Naive thymus-derived CD4-positive, alpha-beta T cell (primary cell): ENCODE measurements at places on chromosomes 5 and 9. TPM values are rescaled to one million over a fixed set of nuclear protein-coding genes. Genes with fewer than 3 reads are reported as not detected.

DNA sequence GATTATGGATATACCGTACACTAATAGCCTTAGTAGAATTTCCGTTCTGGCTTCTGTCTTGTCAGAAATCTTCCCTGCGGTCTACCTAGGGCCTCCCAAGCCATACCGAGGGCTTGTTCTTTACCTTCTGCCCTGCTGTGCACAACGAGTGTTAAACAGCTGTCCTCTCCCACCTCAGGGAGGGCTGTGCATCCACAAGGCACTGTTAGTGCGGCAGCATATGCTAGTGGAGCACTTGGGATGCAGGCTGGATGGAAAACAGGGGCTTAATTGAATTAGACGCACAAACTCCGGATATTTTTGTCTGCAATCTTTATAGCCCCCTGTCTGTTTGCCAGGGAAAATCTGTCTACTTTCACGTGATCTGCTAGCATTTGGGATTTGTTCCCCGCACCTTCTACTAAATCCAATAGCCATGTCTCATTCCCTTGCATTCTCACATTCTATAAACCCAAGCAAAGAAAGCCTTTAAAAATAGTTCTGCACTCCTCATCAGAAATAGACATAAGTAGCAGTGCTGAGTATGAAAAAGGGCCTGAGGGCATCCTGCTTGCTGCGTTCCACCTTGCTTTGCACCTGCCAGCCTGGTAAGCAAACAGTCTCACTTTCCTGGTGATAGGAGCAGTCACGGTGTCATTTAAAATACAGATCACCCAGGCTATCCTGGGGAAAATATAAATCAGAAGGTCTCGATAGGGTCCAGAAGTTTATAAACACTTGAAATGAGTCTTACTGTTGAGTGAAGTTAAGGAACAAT is 382.6 kb downstream of the RASEF start:
- DNase-seq = no peak

GRCh38 chr5:16461026-16461425 is 4.6 kb downstream of the ZNF622 start:
- DNase-seq = no peak

DNA sequence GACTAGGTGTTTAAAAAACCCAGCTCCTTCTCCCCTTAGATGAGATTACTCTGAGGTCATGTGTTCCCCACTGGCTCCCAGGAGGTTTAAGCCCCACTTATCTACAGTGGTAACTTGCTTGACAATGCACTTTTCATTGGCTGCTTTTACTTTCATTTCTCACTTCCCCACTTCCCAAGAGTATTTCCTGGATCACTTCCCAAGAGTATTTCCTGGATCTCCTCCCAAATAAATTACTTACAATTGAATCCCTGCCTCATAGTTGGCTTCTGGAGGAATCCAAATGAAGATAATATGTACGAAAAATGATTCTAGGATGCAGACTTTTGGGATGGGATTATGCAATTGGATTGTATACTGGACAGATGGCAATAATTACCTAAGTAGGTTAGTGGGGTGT is 47.1 kb upstream of the CHSY3 start:
- no peak for DNase-seq

- no peak for DNase-seq
Observed at GRCh38 chr9:115341426-115341825, 223.5 kb upstream of the TNC start.

- DNase-seq = no peak
Observed at GRCh38 chr9:110192531-110193261, 15.3 kb downstream of the C9orf152 start.

DNA sequence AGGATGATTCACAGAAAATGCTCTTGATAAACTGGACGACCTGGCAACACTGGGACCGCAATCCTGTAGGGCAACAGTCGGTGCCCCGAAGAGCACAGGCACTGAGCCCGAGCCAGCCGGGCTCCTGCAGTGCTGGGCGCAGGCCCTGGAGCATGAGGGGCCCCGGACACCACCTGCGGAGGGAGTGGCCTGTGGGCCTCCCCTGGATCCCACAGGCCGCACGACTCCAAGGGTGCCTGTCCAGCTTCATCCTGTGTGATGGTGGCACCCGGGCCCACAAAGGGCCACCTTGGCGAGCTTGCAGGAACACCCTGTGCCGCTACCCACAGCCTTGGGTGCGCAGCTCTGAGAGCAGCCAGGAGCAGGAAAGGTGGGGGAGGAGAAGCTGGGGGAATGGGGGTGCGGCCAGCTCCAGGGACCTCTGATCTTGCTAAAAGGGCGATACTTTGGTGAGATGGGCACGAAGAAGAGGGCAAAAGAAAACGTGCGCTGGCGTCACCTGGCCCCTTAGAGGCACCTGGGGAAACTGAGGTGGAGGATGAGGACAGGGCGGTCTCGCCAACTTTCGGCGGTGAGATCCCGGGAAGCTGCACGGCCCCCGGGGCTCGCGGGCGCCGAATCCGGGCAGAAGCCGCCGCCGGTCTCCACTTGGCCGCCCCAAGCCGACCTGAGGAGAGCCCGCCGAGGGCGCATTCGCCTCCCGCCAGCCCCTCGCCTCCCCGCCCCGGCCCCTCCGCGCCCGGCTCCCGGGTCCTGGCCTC is 722 bp downstream of the TBC1D9B start:
- peak; percentile 37 for DNase-seq

DNA sequence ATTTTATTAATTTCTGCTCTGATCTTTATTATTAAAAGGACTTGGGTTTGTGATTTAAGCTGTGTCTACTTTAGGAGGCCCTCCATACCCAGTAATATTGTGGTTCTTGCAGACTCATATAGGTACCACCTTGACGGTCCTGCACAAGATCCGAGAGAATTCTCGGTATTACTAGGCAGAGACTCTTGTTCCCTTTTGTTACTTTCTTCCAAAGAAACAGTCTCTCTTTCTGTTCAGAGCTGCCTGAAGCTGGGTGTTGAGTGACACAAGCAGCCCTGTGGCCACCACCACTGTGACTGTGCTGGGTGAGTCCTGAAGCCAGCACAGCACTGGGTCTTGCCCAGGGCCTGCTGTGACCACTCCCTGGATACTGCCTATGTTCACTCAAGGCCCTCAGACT is 666.6 kb downstream of the SEMA5A start:
- no peak for DNase-seq

GRCh38 chr9:90684106-90684505 is 41.5 kb upstream of the DIRAS2 start:
- no peak for DNase-seq

DNA sequence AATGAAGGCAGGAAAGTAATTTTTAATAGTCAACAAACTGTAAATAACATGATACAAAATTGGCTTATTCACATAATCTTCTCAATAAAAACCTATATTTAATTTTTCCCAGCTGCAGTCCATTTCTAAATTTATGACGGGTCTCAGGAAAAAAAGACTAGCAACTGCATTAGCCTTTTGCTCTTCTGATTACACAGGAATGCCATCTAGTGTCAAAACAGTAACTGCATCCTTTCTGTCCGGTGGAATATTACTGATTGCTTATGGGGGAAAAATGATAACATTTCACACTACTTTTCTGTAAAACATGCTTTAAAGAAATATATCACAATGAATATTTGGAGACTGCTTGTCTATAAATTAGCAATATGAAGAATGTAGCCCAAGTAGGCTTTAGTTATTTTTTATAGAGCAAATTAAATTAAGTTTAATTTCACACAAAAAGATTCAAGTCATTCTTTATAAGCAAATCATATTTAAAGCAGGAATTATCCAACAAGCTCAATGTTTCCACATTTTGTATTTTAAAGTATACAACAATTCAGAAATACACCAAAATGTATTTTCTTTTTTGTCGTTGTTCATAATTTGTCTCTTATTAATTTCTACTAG is 534.7 kb downstream of the CDH10 start:
- no peak for DNase-seq

DNA sequence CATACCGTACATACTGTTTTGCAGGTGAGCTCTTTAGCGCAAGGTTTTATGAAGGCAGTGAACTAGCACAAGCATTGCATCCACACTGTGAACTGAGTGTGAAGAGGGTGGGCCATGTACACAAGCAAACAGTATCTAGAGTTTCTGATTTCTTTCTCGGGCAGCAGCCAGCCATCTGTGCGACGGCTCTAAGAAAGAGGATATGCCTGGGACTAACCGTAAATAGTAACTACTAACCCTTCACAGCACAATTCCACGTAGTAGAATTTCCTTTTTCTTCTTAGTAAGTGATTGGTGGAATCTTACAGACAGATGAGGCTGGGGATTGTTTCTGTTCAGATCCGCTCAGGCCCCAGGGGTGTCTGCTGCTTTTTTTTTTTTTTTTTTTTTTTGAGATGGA is 89.0 kb downstream of the DRD1 start:
- no peak for DNase-seq

DNA sequence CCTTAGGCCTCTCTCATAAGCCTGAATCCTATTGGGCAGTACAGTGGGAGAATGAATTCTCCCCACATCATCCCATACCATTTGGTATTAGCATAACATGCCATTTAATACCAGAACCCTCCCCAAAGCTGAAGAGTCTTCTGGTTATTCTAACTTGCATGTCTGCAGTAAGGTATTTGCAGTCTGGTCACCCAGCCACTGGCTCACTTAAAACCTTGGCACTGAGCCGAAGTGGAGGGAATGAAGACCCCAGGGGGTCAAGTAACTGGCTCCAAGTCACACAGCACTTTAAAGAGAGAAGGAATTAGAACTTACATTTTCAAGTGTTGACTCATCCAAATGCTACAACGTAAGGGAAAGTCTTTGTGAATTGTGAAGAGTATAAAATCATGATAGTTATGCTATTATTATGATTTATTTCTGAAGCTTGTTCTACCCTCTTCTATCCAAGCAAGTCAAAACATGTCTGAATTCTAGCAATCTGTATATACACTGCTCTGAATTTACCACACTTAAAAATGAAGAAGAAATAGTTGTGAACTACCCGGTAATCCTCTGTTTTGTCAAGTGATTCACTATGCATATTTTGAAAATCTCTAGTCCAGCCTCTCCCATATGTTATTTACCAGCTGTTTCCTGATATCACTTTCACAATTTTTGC is 28.5 kb downstream of the GLRA1 start:
- DNase-seq = no peak

GRCh38 chr5:140223567-140223966 is 48.6 kb downstream of the CYSTM1 start:
- DNase-seq = no peak

- no peak for DNase-seq
Observed at GRCh38 chr5:173554038-173554955, 62.2 kb downstream of the BOD1 start.

DNA sequence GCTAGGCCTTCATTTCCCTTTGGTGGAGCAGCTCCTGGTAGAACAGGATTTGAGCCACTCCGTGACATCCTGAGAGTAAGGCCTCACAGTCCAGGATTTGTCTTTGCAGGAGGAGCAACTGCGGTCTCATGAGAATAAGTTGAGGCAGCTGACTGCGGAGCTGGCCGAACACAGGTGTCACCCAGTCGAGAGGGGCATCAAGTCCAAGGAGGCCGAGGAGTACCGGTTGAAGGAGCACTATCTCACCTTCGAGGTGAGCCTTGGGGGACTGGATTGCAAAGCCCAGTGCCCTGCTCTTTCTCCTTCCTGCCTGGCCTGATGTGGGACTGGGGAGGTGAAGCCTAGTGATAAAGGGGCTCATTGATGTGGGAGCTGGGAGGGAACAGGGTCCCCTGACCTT is 44.3 kb downstream of the PSD2 start:
- no peak for DNase-seq

DNA sequence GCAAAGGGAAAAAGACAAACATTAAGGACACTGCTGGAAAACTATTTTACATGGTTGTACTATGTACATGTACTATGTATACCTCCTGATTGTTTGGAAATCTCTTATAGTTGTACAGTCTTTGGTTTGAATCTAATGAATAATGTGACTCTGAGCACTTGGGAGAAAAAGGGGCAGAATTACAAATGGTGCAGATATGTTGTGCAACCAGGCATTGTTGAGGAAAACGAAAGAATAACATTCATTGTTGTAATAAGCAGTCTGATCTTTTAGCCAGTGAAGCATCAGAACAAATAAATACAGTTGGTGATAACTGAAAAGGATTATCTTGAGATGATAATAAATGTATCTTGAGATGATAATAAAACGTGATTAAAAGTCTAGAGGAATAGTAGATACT is 87.2 kb downstream of the CSNK1G3 start:
- DNase-seq = no peak

GRCh38 chr5:446066-446882 is 3.3 kb downstream of the EXOC3 start:
- DNase-seq = no peak

DNA sequence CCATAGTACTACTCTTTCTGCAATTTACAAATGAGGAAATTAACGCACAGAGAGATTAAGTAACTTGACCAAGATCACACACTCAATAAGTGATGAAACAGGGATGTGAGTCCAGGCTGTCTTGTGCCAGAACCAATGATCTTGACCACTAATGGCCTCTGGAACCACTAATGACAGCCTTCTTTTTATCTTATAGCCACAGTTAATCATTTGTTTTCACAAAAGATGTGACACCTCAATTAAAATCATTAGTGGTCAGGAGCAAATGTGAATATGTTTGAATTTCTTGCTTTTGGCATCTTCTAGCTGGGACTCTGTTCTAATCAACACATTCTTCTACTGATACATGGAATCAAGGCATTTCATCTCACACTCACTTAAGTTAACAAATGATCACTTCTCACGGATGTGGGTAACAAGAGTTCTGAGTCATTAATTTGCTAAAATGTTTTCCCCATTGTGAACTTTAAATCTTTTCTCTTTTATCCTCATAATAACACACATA is 102.7 kb upstream of the CD180 start:
- no peak for DNase-seq

DNA sequence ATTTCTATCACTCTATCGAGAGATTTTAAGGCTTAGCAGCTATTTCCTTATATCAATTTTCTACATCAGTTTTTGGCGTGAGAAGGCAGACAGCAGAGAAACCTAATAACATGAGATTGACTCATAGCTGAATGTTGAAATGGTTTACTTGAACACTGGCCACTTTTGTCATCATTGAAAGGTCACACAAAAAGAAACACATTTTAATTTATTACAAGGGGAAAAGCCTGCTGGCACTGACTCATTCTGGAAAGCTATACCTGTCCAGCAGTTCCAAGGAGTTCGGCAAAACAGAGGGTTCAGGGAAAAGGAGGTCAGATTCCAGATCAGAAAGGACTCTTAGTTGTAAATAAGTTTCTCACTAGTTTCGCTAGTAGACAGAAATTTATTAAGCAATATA is 566.4 kb downstream of the DNAH5 start:
- DNase-seq = no peak

Gene PCDHB11
- total RNA-seq = not detected

Gene SLC45A2
- not detected for total RNA-seq

Gene POLR3G
- 1.5 TPM for total RNA-seq

Gene GCNT4
- 1.6 and 1.9 TPM in 2 replicates for total RNA-seq

Gene VCAN
- total RNA-seq = 74.4 TPM

Gene GRIN3A
- 0.08 TPM for total RNA-seq

Gene SHOC1
- not detected for total RNA-seq

Gene PFN3
- not detected in 2 replicates for total RNA-seq

Gene HRH2
- total RNA-seq = 5.7 TPM

Gene SLC1A3
- total RNA-seq = 0.32 TPM

Gene GPR151
- total RNA-seq = not detected

Gene OR1K1
- total RNA-seq = not detected

Gene C5orf63
- total RNA-seq = 17.0 TPM

Gene KIF4B
- not detected for total RNA-seq

Gene SPATA31E1
- not detected for total RNA-seq
